ENCODE measurements at places on chromosomes 4 and X.

DNA sequence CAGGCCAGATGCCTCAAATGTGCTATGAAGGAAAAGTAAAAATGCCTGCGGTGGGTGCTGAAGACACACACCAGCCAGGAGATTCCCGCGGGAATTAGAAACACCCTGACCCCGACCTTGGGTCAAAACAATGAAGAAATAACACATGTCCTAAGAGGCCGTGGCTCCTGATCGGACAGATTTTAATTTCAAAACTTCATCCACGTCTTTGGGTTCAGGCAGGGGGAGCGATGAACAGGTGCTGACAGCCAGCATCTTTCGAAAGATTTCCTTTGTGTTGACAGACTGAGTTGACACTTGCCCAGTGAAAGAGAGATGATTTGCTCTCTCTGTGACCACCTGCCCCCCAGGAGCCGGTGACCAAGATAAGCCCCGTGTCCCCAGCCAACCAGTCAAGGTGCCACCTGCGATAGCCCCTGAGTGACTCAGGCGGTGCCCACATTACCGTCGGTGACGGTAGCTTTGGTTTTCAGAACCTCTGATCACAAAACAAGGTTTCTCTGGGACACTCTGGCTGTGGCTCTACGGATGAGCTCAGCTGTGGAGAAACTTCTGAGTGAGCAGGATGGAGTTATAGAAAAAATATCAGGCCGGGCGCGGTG lies 11.0 kb upstream of the IL3RA start:
- DNase-seq, result no peak

DNA sequence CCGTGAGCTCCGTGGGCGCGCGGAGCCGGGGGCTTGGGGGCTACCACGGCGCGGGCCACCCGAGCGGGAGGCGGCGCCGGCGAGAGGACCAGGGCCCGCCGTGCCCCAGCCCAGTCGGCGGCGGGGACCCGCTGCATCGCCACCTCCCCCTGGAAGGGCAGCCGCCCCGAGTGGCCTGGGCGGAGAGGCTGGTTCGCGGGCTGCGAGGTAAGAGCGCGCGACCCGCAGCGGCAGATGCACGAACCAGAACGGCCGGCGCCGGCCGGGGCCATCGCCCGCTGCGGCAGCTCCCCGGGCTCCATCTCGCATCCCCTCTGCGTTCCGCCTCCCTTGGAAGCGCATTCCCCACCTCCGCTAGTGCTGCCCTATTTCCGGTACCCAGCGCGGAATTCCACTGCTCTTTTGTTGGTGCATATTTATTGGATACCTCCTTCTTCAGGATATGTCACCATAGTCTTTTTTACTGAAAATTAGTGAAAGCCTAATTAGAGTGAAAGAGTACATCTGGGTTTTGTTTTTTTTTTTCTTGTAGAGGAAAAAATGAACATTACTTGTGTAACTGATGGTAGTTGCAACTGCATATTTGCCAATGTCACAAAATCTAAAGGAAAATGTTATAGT lies 797 bp downstream of the PKD2 start:
- peak; percentile 11 for DNase-seq

GRCh38 chr4:105093975-105094374 lies 52.7 kb upstream of the TET2 start:
- no peak for DNase-seq

- DNase-seq, result no peak
Observed at GRCh38 chr4:162401021-162401420, 237.2 kb upstream of the FSTL5 start.

DNA sequence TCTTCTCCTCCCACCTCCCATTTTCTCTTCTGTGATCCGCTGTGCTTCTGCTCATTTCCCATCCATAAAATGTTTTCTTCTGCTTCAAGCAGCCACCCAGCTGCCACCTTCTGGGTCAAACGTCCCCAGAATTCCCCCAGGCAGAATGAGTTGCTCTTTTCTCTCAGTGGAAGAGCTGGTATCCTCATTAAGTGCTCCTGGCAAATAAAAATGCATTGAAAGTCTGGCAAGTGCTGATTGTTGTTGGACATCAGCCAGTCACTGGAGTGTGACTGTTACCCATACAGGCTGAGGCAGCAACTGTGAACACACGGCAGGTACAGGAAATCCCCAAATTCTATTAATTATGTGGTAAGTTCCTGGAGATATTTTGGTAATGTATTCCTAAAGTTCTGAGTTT lies 52.6 kb downstream of the LIMCH1 start:
- DNase-seq, result no peak

- no peak for DNase-seq
Observed at GRCh38 chrX:134865682-134866255, 125.0 kb upstream of the SMIM10 start.

DNA sequence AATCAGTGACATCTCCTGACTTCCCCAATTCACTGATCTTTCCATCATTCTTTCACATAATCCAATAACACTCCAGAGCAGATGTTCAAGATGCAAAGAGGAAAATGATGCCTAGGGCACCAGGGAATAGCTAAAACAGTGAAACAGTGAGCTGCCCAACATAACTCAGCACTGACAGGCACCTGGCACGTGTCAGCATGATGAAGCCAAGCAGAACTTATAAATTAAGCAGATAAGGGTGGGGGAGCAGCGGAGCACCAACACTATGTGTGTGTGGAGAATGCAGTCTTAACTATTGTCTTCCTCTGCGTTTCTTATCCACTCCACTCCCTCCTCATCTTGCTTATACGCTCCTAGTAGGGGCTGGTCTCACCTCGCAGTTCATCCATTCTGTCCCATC lies 89.4 kb downstream of the AMMECR1 start:
- no peak for DNase-seq

- DNase-seq, result no peak
Observed at GRCh38 chr4:138535316-138535715, 293.2 kb upstream of the SLC7A11 start.

DNA sequence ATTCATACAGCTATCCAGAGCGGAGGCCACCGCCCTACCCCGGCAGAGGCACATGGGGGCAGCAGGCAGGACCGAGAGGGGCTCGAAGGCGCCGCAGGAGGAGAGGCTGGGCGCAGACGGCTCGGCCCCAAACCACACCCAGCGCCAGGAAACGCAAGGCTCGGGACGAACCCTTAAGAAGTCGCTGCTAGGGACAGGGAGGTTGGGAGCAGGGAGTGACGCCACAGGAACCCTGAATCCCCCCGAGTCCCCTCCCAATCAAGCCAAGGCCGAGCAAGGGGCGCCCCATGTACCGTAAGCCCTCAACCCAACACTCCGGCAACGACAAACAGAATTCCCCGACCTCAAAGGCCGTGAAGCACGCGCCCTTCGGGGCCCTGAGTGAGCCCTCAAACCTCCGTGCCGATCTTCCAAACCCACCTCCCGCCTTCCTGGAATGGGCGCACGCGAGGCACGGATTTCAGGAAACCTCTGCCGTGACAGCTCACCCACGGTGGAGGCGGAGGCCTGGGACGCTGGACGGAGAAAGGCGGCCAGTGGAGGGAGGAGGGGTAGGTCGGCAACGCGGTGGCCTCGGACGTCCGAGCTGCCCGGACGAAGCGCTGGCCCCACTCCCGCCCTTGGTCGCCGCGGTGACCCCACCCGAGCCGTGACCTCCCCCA lies 1.8 kb downstream of the ZFYVE28 start:
- no peak for DNase-seq

- DNase-seq, result no peak
Observed at GRCh38 chrX:13266641-13267345, 53.1 kb downstream of the ATXN3L start.

DNA sequence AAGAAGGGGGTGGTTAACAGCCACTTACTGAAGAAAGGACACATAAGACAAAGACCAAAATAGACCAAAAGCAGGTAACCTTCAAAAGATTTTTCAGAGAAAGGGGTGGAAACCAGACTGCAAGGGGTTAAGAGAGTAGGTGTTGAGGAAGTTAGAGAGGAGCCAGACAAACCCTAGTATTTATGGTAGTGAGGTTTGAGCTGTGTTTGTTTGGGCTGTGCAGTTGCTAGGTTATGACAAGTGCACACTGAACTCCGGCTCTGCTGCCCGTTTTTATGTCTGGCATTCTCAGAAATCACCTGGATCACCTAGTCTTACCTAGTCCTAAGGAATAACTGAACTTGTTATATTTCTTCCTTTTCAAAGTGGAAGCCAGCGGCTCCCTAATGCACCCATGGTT lies 22.9 kb upstream of the G3BP2 start:
- no peak for DNase-seq

DNA sequence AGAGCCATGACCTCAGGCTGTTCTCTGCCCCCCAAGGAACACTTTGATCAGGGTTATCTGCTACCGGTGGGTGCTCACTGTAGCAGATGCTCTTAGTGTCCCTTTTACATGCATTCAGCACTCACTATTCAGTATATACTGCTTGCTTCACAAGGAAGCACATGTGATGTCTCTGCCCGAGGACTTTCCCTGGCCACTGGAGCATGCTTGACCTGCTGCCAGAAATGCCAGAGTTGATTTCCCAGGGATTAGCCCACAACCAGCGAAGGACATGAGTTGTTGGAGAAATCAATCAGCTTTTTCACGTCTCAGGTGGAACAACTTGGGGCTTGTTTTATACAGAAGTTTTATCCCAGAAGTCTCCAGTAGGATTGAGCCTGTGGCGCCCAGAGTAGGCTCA lies 51.2 kb upstream of the RPS6KA3 start:
- no peak for DNase-seq

- DNase-seq, result no peak
Observed at GRCh38 chrX:137749246-137749645, 183.3 kb downstream of the ZIC3 start.

GRCh38 chr4:25347971-25348370 lies 29.1 kb upstream of the ANAPC4 start:
- no peak for DNase-seq

DNA sequence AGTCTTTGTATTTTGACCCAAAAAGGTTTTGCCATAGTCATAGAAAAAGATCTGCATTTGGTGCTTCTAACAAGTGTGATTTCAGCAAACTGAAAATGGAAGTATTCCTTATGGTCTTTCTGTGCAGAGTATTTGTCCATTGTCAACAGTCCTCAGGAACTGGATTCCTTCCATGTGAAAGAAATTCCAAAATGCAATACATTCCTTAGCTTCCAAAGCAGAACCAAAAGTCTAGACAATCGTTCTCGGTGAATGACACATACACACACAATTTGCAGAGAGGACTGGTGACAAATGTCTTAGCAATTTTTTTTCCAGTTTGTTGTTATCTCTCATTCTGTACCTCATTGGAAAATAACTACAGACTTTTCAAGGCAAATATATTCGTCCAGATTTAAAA lies 562.2 kb upstream of the SLIT2 start:
- no peak for DNase-seq

DNA sequence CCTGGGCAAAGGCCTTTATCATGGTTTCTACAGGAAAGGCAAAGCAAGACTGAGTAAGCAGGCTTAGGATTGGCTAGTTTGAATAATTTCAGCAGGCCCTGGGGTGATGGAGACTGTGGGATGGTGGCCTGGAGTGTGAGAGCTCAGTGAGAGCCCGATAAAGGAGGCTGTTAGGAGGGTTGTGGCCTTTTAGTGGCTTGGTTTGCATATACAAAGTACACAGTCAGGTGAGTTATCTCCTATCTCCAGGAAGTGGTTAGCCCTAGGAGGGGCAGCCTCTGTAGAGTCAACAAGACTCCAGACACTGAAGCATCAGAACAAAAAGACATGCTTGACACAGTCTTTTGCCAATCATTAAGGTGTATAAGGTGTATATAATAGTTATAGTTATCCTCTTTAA lies 157.2 kb downstream of the CFAP299 start:
- DNase-seq, result no peak

DNA sequence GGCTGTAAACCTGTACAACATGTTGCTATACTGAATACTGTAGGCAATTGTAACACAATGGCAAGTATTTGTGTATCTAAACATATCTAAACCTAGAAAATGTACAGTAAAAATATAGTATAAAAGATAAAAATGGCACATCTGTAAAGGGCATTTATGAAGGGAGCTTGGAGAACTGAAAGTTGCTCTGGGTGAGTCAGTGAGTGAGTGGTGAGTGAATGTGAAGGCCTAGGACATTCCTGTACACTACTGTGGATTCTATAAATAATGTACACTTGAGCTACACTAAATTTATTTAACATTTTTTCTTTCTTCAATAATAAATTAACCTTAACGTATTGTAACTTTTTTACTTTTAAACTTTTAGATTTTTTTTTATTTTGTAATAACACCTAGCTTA lies 5.0 kb upstream of the SHROOM4 start:
- DNase-seq, result no peak

DNA sequence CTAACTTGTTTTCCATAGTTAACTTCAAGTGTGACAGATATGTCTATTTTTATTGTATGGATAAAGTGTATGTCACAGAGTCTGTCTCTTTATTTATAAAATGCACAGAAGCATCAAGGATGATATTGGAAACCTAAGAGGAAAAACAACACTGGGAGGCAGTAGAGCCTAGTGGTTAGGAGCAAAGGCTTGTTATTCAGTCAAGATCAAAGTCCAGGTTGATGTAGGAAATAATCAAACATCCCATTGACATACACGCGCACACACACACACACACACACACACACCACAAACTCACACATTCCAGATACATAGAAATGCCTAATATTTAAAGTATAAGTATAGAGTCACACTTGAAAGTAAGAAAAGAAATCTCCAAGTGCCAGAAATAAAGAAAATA lies 206.8 kb downstream of the CHRDL1 start:
- no peak for DNase-seq

DNA sequence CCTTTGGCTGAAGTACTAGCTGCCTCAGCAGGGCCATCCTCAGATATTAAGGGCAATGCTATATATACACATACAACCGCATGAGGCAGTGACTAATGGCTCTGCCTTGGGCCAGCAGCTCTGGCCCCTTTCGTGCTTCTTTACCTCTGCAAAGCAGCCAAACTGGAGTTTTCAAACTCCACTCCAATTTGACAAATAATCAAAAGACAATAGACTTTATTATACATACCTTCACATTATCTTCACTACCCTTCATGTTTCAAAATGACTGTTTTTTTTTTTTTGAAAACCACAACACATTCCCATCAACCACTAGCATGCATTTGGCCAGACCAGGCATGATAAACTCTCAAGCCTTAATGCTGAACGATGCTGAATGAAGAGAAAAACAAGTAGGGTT lies 187.7 kb downstream of the ENOX2 start:
- DNase-seq, result no peak

GRCh38 chrX:128518508-128518907 lies 466.3 kb upstream of the ACTRT1 start:
- no peak for DNase-seq

- no peak for DNase-seq
Observed at GRCh38 chr4:57220172-57220571, 110.0 kb upstream of the IGFBP7 start.

GRCh38 chr4:36402008-36402758 lies 120.8 kb downstream of the DTHD1 start:
- DNase-seq, result no peak

- no peak for DNase-seq
Observed at GRCh38 chr4:155173371-155173770, 35.1 kb upstream of the NPY2R start.

DNA sequence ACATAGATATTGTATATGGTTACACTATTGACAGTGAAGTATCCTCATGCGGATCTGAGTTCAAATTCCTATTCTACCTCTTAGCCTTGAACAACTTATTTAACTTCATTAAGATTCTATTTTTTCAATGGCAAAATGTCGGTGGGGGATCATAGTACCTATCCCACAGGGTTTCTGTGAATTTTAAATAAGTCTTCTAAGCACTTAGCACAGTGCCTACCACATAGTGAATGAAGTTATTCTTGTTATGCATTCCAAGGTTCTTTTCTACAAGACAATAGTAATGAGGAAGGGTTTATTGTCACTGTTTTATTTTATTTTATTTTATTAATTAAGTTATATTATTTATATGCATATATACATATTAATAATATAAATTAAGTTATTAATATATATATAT lies 8.8 kb upstream of the ENAM start:
- no peak for DNase-seq

GRCh38 chrX:151790481-151791160 lies 56.1 kb downstream of the CNGA2 start:
- DNase-seq, result no peak
